ENCODE measurements at places on chromosomes 7 and 10. TPM values are rescaled to one million over a fixed set of nuclear protein-coding genes. Genes with fewer than 3 reads are reported as not detected.

SLC26A5 gene
- total RNA-seq: not detected

ODAD2 gene
- total RNA-seq: 0.30 TPM

FOXK1 gene
- 19.8 TPM for total RNA-seq

TRIM50 gene
- total RNA-seq: not detected

CYP2C19 gene
- 0.41 TPM for total RNA-seq

DENND2A gene
- total RNA-seq: 0.75 TPM

CHST15 gene
- total RNA-seq: 27.1 TPM

R3HCC1L gene
- total RNA-seq: 5.1 TPM

CPED1 gene
- not detected for total RNA-seq

YWHAG gene
- 63.4 TPM for total RNA-seq

NXPH1 gene
- 0.14 TPM for total RNA-seq

Data from Caki2 (cell line).